ENCODE measurements at places on chromosomes 3 and 15.

DNA sequence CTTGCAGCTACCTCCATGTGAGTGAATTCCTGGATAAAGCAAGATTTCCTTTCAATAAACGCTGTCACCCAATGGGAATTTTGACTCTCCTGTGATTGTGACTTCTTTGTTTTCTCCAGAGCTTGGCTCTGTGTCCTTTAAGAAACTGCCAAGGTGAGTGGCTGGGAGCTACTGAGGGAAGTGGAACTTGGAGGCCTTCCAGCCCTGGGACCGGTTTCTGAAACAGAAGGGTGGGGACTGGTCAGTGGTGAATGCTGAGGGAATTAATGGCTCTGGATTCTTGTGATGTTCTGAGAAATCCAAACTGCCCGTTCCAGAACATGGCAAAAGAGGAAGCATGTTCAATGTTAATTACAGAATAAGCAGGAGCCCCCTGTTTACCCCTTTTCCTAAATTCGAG is 41.1 kb upstream of the MYZAP start:
- no peak for DNase-seq

GRCh38 chr15:76204109-76204845 is 107.0 kb downstream of the ETFA start:
- no peak for DNase-seq

DNA sequence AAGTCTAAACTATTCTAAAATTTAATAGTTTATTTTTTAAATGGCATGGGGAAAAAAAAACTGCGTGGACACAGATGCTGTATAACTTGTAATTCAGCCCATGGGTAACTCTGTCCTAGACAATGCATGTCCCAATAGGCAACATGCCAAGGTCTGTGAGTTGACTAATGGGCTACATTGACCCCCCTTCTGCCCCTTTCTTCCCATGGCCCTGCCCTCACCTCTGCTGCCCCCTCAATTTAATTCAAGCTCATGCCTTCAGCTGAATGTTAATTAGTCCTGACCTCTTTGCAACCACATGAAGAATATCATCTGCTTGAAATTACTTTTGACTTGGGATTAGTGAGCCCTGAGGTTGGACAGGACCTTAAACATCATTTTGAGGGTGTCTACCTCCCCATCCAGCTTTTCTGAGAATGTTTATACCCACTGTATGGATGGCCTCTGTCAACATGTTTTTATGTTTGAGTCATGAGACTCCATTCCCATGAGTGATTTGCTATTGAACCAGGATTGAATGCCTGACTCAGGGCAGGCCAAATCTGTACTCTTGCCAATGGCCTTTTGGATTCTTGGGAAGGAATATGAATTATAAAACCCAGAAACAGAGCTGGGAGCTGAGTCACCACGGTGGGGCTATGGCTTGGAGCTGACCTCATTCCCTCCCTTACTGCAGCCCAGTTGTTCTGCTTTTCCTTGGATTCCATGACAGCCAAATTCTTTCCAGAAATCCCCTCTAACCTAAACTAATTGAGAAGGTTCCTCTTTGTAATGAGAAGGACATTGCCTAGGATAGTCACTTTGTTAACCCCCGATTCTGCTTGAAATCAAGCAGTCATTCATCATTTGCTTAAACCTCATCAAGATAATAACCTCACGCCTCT is 33.5 kb upstream of the PDE8A start:
- peak; percentile 90 for DNase-seq

- no peak for DNase-seq
Observed at GRCh38 chr3:81789691-81790090, 28.2 kb upstream of the GBE1 start.

GRCh38 chr3:169272532-169272931 is 391.0 kb downstream of the MECOM start:
- DNase-seq: no peak

DNA sequence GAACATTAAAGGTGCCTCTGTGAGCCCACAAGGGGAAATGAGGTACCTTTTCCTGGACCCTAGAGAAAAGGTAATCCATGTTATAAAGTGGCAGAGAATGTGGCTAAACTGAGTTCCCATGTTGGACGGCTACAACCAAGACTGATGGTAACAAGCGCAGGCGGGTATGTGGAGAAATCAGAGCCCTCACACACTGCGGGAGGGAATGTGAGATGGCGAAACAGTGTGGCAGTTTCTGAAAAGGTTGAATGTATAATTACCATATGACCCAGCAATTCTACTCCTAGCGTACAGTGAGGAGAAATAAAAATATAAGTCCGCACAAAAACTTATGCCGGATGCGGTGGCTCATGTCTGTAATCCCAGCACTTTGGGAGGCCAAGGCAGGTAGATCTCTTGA is 24.1 kb upstream of the SHISA5 start:
- no peak for DNase-seq

GRCh38 chr15:70974004-70974832 is 81.6 kb downstream of the LRRC49 start:
- DNase-seq: peak; percentile 58

DNA sequence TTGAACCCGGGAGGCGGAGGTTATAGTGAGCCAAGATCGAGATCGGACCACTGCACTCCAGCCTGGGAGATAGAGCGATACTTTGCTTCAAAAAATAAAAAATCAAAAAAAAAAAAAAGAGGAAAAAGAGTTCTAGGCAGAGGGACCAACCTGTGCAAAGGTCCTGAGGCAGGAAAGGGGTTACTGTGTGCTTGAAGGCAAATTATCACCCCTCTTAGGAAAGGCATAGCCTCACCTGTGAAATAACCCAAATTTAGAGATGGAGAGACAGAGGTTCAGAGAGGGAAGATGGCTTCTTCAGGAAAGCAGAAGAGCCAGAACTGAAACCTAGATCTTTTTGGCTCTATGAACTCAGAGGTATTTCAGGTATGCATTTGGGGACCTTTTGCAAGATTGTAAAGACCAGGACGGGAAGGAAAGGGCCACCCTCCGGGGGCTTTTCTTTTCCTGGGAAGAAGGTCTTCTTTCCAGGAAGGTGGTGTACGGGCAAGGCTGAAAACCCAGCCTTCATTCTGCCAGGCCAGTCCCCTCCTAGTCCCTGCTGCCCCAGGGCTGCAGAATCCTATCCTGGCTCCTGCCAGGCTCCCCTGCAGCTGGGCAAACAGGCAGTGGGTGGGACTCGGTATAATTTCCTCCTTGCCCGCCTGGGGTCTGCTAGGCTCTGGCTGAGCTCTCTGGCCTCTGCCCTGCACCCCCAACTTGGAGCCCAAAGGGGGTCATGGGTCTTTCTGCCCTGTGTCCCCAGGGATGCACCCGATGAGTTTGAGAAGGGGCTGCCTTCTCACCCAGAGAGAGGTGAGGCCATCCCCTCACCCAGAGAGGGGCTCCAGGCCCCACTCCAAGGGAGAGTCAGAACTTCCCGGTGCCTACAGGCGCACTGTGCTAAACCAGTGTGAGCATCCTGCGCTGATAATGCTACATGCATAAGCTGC is 14.4 kb upstream of the CSK start:
- no peak for DNase-seq

DNA sequence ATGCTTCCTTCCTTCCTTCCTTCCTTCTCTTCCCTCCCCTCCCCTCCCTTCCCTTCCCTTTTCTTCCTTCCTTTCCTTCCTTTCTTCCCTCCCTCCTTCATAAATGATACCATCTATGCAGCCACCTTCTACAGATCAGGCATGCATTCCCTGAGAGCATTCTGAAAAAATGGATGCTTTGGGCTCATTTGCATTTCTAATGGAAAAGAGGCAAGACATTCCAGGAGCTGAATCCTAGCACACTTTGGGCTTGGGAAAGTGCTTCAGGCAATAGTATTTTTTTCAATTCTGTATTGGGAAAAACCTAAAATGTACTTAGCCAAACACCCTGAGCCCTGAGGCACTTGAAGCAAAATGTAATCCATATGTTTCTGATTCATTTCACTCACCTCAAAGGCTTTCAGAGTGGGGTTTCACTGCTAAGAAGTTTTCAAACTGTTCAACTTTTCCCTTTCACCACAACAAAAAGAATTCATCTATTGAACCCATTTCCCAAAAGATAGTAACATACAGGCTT is 220.1 kb upstream of the RORA start:
- no peak for DNase-seq

DNA sequence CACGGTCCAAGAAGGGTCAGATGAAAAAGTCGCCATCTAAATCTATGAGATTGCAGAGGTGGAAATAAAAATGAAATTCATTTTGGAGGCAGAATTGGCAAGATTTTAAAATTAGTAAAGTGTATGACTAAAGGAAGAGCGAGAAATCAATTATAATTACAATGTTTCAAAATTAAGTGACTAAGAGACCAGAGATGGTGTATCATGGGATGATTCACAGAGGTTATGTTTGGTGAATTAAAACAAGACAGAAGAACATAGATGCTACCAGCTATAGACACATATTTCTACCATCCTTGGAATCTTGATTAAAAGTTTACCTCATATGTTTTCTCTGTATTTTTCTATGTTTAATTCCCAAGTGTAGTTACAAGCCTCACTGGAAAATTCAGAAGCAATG is 308.9 kb upstream of the DNAJC19 start:
- no peak for DNase-seq

DNA sequence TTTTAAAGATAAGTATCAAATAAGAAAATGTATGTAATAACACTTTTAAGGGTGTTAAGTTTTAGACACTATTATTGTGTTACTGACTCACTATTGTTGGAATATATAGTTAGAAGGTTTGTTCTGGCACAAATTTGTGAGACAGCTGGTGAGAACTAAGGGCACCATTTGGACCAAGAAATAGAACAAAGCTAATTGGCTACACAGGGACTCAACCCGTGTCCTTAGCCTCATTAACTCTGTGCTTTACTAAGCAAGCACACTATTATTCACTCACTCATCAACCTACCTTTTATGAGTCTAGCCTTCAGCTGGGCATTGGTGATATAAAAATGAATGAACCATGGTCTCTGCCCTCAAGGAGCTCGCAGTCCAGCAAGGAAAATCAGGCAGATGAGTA is 4.1 kb upstream of the UNC13C start:
- no peak for DNase-seq

DNA sequence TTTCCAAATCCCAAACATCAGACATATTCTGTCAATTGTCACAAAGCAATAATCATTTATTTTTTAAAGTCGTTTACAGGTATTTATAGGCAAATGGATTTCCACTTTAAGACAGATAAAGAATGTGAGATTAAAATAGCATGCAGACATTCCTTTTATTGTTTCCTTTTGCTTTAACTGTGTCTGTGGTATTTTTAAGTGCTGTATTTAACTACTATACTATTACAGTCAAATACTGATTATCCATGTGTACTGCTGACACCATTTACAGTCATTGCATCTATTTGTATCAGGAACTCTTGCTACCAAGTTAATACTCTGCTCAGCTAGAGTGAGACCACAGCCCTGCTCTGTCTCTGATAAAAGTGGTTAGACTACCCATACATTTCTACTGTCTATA is 12.8 kb upstream of the CEP152 start:
- DNase-seq: no peak

- DNase-seq: no peak
Observed at GRCh38 chr3:69389520-69390248, 3.8 kb upstream of the FRMD4B start.

- no peak for DNase-seq
Observed at GRCh38 chr15:48510976-48511375, 134.5 kb downstream of the FBN1 start.

Data from fibroblast of skin of left biceps (primary cell).